ENCODE measurements at places on chromosomes 1 and 21. TPM values are rescaled to one million over a fixed set of nuclear protein-coding genes. Genes with fewer than 3 reads are reported as not detected.

PIGC gene
- total RNA-seq: 20.0 TPM

GRCh38 chr1:9275567-9276034 lies 17.1 kb upstream of the SPSB1 start:
- no peaks in the 10 kb centered on the region for H3K36me3 ChIP-seq
- H3K27ac ChIP-seq: peak overlapping the region; percentile 18
- no peaks in the 10 kb centered on the region for H3K27me3 ChIP-seq
- peaks cover 10% of the 10 kb centered on the region for H3K4me1 ChIP-seq
- DNase-seq: peak; percentile 75

FLG2 gene
- not detected for total RNA-seq

ALG14 gene
- total RNA-seq: not detected

DNA sequence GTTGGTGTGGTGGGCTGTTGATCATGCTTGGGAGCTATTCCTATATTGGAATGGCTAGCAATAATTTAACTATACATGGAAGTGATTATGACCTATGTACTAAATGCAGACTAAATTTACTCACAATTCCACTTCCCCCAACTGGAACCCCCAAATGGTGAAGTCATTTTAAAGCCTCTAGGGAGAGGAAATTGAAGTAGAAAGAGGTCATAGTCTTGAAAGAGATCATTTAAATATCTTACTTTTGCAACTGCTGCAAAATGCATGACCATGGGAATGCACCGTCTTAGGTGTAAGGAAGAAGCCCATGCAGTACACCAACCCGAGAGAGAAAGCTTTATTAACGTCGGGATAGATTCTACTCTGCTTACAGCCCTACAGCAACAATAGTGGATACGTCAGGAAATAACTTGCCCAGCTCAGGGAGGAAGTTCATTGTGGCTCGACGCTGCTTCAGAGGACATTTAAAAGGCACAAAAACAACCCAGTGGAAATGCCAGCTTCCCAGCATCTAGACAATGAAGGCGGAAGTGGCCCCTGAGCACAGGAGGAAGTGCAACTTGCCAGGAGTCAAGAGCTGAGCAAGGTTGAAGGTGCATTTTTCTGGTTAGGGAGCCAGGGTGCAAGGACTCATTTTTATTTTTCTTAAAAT lies 26.5 kb downstream of the CYYR1 start:
- H3K4me3 ChIP-seq: no peak overlapping the region
- H3K27ac ChIP-seq: no peak overlapping the region
- DNase-seq: peak; percentile 63
- no peaks in the 10 kb centered on the region for H3K27me3 ChIP-seq
- no peaks in the 10 kb centered on the region for H3K36me3 ChIP-seq

- no peak overlapping the region for H3K4me3 ChIP-seq
- no peak for DNase-seq
- H3K36me3 ChIP-seq: no peaks in the 10 kb centered on the region
- no peaks in the 10 kb centered on the region for H3K27me3 ChIP-seq
These were observed 88.4 kb upstream of the CSF3R start for GRCh38 chr1:36571106-36571505.

DNA sequence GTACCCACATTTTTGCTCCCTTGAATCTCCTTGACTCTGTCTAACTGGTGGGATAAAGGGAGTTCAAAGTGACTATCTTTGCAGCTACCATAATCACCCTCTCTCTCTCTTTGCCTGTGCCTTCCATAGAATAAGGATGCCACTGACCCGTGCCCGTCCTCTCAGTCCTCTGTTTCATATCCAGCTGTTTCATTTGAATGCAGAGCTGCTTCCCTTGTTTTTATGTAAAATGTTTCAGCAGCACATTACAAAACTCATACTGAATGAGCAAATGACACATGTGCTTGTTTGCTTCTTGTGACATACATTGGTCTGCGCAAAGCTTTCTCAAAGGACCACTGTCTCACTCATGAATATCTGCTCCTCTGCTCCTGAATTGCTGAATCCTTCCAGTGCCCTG lies 38.4 kb downstream of the CDC42 start:
- H3K4me3 ChIP-seq: no peak overlapping the region
- H3K27me3 ChIP-seq: no peaks in the 10 kb centered on the region
- no peak for DNase-seq
- H3K4me1 ChIP-seq: peaks cover 3% of the 10 kb centered on the region

- no peaks in the 10 kb centered on the region for H3K27me3 ChIP-seq
- H3K36me3 ChIP-seq: no peaks in the 10 kb centered on the region
- H3K27ac ChIP-seq: no peak overlapping the region
- no peak for DNase-seq
- H3K4me1 ChIP-seq: peaks cover 5% of the 10 kb centered on the region
These were observed 163.5 kb upstream of the RUNX1 start for GRCh38 chr21:35212393-35213127.

GRCh38 chr21:39452970-39453342 lies 1.2 kb downstream of the SH3BGR start:
- peak overlapping the region; percentile 82 for H3K27ac ChIP-seq
- no peak overlapping the region for H3K4me3 ChIP-seq
- H3K36me3 ChIP-seq: no peaks in the 10 kb centered on the region
- no peaks in the 10 kb centered on the region for H3K27me3 ChIP-seq
- DNase-seq: no peak

GRCh38 chr1:214008791-214009422 lies 21.1 kb downstream of the PROX1 start:
- H3K4me3 ChIP-seq: no peak overlapping the region
- H3K4me1 ChIP-seq: no peaks in the 10 kb centered on the region
- H3K36me3 ChIP-seq: no peaks in the 10 kb centered on the region
- H3K27me3 ChIP-seq: no peaks in the 10 kb centered on the region
- no peak for DNase-seq

All from ascending aorta (tissue), 2 donors.